ENCODE measurements at places on chromosomes 7 and 10. TPM values are rescaled to one million over a fixed set of nuclear protein-coding genes. Genes with fewer than 3 reads are reported as not detected.

GRCh38 chr10:128028508-128029289 is 97.5 kb downstream of the MKI67 start:
- DNase-seq = no peak

GRCh38 chr7:152363798-152364197 is 72.0 kb downstream of the KMT2C start:
- DNase-seq = no peak

Gene OR13A1
- 0.15 TPM for total RNA-seq

DNA sequence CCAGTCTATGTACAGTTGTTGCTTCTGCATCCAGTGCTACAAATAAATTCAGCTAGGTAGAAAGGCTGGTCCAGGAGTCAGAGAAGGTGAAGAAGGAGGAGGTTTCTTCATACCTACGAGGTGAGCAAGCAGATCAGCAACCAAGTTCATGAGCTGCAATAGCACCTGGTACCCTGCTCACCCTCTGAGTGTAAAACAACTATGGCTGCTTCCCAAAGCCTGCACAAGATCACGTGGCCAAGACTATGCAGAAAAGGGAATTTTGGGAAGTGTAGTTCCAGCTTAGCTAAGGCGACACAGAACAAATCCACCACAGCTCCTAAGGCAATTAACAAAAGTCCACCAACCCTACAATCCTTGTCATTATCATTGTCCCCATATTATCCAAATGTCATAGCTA is 95.9 kb upstream of the AUTS2 start:
- no peak for DNase-seq

GRCh38 chr7:5549096-5549763 is 125.6 kb upstream of the TNRC18 start:
- DNase-seq = no peak

Gene MSRB2
- 9.6 TPM for total RNA-seq

- DNase-seq = no peak
These were observed 47.5 kb downstream of the EPC1 start for GRCh38 chr10:32299354-32299980.

DNA sequence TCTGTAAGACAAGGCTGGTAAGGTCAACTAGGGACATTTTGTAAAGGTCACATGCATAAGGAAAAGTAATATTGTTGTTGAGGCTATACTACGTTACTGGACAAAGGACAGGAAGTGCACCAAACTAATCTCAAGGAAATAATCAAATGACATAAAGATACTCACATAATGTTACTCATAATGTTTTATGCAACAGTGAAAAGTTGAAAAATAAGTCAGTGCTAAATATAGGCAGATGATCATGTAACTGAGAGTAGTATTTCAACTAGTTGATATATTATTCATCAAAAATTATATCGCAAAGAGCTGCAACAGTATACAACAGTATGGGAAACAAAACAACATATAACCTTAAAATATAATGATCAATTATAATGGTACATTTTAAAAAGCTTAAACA is 215.7 kb downstream of the PTN start:
- DNase-seq = no peak

Data from WTC11 (cell line).